ENCODE measurements at places on chromosomes 3 and 15.
A peak's percentile ranks its signal among the peaks of the same experiment; 100 is the strongest.

DNA sequence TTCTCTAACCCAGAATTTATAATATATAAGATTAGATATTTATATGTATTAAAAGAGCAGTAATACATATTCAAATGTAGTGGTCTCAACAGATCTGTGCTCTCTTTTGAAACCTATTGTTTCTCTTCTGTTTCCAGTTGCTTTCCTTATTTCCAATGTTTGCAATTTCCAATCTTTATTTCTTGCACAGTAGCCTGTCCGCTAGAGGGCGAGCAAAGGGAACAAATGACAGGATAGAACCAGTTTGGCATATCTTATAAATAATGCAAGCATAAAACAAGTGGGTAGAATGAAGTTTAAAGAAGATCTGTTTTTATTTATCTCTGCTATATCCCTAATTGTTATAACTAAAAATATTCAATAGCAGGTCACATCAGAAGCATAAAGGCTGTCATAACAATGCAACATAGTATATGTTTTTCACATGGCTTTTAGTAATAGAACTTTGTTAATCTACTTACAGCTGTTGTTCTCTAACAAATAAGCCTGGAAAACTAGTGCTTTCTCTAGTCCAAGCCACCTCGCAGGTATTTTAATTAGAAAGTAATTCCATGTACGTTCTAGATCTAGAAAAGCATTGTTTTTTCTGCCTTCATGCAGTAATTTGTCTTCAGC lies 15.1 kb upstream of the TCAIM start:
- peak; percentile 5 for DNase-seq

- DNase-seq, result no peak
Observed at GRCh38 chr3:25679166-25679565, 14.5 kb upstream of the TOP2B start.

GRCh38 chr3:14170531-14171159 lies 7.8 kb downstream of the XPC start:
- no peak for DNase-seq

DNA sequence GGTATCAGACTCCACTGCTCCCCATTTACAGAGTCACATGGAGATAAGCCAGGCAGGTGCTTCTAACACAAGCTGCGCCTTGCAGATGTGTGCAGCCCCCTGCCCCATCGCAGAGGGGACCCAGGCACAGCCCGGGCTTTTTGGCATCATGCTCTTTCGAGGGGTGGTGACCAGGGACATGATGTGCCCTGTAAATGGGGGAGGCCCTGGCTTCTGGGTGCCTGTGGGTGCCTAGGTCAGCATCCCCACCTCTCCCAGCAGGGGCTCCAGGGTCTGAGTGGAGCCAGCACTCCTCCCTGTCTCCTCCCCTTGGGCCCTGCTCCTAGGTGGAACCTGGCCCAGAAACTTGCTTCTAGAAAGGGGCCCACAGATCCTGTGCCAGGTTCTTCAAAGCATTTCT lies 15.2 kb downstream of the TRPM1 start:
- no peak for DNase-seq

DNA sequence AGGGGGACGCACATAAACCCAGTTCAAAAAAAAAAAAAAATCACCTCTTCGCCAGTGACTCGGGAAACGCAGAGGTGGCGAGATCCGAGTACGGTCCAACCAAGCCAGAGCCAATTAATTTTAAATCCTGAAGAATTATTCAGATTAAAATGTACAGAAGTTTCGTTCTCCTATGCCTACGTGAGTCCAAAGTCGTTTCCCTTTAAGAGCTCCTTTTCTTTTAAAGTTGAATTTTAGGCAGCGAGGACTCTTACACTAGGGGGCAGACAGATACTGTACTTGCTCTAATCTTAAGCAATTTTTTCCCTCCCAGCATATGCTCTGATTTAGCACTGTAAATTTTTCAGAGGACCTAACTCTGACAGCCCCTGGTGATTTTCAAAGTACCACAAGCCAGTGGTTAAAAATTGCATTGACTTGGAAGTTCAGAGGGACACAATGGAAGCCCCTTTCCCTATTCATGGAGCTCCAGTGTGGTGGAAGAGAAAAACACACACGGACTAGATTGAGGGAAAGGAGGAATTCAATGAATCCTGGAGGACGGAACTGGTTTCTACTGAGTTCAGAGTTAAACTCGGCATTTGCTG lies 3.3 kb upstream of the NR2F2 start:
- DNase-seq, result no peak

DNA sequence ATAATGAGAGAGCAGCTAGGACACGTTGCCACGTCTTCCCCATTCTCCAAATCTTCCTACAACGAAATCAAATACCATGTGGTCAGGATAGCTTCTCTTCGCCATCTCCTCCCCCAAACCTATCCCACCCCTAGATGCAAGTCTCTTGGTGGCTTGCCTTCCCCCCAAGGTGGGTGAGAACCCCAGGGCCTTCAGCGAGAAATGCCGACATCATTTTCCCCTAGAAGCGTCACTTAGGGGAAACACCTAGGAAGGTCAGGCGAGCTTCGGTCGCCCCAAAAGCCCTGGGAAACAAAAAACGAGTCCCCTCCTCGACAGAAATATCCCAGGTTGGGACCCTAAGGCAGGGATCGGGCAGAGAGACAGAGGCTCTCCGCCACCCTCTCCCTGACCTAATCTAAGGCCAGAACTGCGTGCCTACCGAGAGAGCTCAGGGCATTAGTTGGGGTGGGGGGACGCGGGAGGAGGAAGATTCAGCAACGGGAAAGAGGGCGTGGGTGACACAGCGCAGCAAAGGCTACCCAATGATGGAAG lies 502 bp downstream of the DPH3 start:
- no peak for DNase-seq

DNA sequence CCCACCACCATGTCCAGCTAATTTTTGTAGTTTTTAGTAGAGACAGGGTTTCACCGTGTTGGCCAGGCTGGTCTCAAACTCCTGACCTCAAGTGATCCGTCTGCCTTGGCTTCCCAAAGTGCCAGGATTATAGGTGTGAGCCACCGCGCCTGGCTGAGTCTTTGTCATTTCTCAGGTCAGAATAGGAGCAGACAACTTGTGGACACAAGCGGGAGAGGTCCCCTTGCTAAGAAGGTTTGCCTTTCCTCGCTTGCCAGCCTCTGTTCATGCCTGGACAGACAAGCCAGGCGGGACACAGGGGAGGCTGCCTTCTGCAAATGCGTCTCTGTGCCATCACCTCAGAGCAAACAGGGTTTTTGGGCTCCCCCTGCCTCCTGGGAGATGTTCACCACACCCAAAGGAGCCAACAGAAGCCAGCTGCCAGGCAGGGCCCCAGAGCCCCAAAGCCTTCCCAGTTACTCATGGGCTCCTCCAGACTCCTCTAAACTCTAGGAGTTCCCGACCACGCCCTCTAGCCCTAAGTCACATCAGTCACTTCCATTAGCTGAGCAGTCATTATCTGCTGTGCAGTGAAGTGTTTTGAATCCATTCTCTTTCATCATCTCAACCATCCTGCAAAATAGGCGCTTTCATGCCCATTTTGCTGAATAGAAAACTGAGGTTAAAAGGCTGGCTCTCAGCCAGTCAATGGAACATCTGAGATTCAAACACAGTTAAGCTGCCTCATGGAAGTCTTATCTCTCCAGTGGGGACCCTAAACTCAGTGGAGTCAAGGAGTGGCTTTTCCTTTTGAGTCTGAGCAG lies 245.0 kb downstream of the UACA start:
- no peak for DNase-seq

GRCh38 chr3:38455639-38456430 lies 2.1 kb downstream of the ACVR2B start:
- DNase-seq, result no peak

DNA sequence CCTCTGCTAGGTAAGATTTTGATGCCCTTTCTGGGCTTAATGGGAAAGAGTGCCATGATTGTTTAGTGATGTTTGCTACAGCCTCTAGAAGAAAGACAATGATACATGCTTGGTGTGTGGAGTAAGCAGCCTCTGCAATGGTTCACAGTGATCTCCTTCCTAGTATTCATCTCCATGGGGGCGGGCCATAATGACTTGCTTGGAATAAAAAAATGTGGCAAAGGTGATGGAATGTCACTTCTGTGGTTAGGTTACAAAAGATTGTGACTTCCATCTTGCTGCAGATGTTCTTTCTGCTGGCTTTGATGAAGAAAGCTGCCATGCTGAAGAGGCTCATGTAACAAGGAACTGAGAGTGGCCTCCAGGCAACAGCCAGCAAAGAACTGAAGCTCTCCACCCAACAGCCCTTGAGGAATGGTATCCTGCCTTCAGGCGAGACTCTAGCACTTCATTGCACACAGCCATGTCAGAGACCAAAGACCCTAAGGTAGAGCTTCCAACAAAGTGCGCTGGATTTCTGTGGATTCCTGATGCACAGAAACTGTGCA lies 139.1 kb upstream of the LRIG1 start:
- no peak for DNase-seq

- DNase-seq, result no peak
Observed at GRCh38 chr3:46565607-46566039, 479 bp downstream of the LRRC2 start.

DNA sequence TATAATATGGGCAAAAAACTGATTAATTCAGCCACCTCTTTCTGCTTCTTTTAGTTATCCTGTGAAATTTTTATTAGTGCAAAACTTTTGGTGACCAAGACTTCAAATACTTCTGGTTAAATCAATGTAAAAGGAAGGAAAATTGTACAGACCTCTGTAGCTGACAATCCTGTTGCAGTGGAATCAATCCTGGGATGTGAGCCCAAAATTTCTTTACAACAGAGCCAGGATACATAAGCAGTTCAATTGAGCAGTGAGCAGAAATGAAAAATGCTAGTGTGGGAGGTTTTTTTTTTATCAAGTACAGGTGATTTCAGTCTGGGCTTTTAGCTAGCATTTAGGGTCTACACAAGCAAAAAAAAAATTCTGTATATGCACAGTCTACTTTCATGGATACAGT lies 398.0 kb downstream of the OTOL1 start:
- DNase-seq, result no peak

DNA sequence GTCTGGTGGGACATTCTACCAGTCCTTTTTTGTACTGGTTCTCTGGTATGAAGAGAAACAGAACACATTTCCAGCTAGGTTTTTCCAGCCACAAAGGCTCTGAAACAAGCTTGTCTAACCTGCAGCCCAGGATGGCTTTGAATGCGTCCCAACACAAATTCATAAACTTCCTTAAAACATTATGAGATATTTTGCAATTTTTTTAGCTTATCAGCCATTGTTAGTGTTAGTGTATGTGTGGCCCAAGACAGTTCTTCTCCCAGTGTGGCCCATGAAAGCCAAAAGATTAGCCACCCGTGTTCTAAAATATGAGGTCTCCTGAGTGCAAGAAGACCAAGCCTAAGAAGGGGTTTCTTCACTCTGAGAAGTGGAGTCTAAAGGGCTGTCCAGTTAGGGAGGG lies 18.4 kb upstream of the TIMP4 start:
- DNase-seq, result no peak

DNA sequence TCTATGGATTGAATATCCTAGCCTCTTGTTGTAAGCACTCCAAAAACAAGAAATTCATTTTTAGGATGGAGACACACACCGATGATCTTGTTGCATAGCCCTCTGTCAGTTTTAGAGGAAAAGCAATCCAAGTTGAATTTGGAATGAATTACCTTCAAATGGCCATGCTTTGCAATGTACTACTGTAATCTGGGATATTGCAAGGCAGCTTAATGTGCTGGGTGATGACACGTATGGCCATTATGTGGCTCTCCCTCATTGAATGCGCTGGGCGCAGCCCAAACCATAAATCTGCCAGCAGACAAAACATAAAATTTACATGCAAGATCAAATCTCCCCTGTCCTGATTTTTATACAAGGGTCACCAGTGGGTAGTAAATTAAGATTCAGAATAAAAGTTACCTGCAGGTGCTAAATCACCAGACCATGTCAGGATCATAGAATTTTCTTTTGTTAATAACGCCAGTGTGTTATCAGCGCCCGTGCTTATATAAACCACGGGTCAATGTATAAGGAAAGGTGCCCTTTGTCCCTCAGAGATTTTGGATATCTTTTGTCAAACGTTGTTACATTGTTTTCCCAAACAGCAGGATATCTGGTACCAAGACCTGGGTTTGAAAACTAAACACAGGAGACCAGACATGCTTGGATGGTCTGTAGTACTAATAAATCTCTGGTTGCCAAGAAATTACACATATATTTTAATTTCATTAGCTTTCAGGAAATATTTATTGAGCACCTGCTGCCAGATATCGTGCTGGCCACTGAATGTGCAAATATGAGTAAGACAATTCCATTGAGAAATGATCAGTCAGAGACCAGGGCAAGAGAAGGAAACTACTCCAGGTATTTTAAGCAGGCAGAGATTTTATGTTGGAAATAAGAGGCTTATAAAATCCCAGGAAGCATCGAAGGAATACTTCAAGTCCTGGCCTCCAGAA lies 237.1 kb downstream of the EBLN2 start:
- no peak for DNase-seq

- DNase-seq, result no peak
Observed at GRCh38 chr3:58631742-58632141, 34.8 kb downstream of the FAM3D start.

- DNase-seq, result no peak
Observed at GRCh38 chr3:173173652-173174051, 32.6 kb upstream of the SPATA16 start.

- DNase-seq, result peak; percentile 28
Observed at GRCh38 chr3:29453284-29454001, 172.6 kb downstream of the RBMS3 start.

DNA sequence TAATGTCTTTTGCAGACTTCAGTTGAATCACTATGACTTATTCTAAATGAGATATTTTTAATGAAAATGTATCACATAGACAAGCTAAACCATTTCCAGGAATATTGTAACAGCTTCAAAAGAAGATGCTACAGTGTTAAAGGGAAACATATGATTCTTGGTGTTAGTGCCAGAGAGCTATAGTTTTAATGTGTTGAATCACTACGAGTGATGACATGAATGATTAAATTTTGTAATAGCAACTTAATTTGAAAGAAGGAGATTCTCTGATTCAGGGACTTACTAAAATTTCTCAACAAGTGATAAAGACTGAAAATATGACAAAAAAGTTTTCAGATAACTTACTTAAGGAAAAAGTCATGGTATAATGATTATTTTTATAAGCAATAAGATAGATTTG lies 267.3 kb upstream of the SLITRK3 start:
- no peak for DNase-seq

DNA sequence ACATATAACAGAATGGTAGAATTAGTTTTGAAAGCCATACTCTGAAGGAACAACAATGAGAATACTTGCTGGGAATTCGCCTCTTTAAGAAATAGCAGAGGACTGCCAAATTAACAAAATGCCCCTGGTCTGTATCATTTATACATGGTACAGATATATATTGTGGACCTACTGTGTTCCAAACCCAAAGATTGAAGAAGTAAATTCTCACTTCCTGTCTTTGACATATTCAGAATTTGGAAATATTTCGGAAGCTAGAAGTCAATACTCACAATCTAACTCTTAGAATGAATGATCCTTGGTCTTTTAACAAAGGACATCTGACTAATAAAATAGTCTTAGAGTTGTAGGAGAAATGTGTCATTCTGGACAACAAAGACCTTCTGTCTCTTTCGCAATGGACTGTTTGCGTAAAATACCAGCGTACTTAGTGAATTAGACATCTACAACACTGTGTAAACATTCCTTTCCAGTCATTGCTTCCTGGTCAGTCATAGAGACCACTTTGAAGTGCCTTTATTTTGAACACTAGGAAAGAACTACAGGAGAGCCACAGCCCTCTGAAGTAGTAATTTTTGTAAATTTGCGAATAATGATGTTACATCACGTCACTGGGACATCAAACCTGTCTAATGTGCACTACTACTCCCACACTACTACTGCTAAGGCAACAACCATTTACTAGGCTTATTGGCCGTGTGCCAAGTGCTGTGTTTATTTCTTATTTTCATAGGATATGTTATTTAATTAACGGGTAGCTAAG lies 68.0 kb downstream of the CHL1 start:
- DNase-seq, result no peak

GRCh38 chr15:101280007-101280406 lies 2.7 kb upstream of the SELENOS start:
- DNase-seq, result no peak

Data from substantia nigra (tissue), 51 donors.